ENCODE measurements at places on chromosomes 5 and 9.

DNA sequence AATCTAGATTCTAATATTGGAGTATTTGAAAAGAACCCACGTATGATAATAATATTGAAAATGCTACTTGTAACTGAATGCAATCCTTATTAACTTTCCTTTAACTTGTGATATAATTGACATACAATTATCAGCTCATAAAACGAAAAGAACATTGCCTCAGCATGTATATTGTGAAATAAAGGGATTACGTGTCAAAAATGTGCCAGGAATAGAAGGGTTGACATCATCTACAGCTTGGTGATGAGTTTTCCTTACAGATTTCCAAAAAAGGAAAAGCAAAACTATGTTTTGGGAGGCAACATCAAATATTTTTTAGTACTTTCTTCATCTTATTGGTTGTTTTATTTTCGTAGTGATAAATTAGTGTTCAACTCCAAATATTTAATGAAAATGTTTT, 266.0 kb upstream of the PTGER4 start:
- no peak for DNase-seq

- DNase-seq: no peak
Observed at GRCh38 chr9:99809586-99810319, 11.9 kb upstream of the NR4A3 start.

- no peak for DNase-seq
Observed at GRCh38 chr5:167905919-167906853, 385.3 kb upstream of the WWC1 start.

DNA sequence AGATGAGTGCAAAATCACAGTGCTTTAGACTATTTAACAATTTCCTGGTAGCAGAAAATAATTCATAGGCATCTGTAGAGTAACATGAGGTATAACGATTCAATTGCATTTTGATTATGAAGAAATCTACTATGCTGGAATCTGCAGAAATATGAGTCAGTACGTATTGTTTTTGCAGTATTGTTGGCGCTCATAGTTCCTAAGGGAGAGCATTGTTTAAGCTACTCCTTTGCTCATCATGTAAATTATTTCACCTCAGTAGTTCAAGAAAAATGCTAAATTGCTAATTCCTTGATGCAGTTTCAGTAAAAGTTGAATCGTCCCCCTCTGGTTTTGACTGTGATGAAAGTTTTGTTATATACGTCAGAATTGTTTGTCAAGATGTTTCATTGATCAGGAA, 458.4 kb downstream of the HINT1 start:
- no peak for DNase-seq

GRCh38 chr9:126131066-126132010, 195.3 kb upstream of the MVB12B start:
- peak; percentile 36 for DNase-seq

- no peak for DNase-seq
Observed at GRCh38 chr9:86298873-86299272, 16.5 kb upstream of the ISCA1 start.

- DNase-seq: no peak
Observed at GRCh38 chr9:114154600-114155102, 686 bp upstream of the COL27A1 start.

DNA sequence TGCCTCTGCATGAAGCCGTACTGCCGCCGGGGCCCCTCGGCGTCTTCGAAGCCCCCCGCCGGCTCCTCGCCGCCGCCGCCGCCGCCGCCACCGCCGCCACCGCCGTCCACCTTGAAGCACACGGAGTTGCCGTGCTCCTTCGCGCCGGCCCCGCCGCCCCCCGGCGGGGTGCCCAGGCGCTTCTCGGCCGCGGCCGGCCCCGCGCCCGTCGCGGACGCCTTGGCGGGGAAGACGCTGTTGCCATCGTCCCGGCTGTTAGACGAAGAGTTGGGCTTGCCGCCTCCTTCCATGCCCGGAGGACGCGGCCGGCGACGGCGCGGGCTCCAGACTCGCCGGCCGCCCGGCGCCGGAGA, 400 bp downstream of the HCN1 start:
- no peak for DNase-seq

DNA sequence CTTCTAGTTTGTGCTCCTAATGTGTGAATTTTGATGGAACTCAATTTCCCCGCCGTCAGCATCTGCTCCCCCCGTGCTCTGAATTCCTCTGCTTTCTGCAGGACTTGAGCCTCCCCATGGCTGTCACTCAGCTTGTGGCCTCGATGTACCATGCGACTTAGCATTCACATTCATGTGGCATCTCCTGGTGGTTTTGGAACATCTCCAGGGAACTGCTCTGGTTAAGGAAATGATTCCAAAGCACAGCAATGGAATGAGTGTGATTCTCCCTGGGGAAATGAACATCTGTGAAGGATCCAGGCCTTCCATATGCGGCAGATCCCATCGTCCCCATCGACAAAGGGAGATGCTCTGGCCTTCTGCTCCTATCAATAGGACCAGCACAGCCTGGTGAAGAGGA, 119.0 kb downstream of the ENTREP1 start:
- DNase-seq: no peak

- DNase-seq: no peak
Observed at GRCh38 chr5:181176254-181176952, 28.6 kb downstream of the TRIM7 start.

DNA sequence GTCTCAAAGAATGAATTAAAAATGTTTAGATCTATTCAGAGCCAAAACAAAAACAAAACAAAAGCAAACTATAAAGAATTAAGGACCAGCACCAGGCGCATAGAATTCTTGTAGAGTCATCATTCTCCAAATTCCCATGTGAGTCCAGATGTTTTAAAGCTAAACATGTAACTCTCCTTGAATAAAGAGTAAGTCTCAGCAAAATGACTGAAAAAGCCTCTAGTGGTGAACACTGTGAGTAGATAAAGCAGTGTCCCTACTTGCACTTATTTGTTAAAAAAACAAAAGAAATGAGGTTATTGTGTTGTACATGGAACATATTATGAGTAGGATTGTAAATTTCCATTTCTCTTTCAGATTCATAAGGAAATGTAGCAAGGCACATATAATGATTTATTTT, 44.0 kb downstream of the NNT start:
- no peak for DNase-seq

- DNase-seq: no peak
Observed at GRCh38 chr9:33425128-33425533, 22.3 kb downstream of the AQP3 start.

- DNase-seq: no peak
Observed at GRCh38 chr5:7894439-7894838, 25.5 kb downstream of the MTRR start.

DNA sequence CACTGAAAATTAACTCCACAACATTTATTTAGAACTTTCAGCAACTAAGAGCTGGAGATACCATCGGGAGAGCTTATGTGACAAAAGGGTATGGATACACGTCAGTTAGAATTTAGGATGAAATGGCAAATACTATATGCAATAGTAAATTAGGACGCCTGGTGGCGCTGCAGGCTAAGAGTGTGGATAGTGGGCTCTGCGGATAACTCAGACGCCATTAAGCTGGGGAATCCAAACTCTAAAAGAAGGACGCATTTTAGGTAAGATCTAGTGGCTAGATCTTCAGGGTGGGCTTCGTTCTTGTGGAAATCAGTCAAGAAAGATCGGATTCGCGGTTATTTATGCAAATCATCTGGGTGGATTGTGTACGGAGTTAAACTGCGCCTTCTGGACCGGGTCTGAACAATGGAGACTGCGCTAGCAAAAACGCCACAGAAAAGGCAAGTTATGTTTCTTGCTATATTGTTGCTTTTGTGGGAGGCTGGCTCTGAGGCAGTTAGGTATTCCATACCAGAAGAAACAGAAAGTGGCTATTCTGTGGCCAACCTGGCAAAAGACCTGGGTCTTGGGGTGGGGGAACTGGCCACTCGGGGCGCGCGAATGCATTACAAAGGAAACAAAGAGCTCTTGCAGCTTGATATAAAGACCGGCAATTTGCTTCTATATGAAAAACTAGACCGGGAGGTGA, at the start of gene PCDHB5:
TSS of gene PCDHB5 (plus strand) at position 177 of the 688 bp plus-strand sequence. CDS start at position 406, 229 bp downstream.
- DNase-seq: no peak

- DNase-seq: no peak
Observed at GRCh38 chr5:114419067-114419388, 57.2 kb downstream of the KCNN2 start.

- DNase-seq: no peak
Observed at GRCh38 chr9:17906176-17906840, 327.4 kb downstream of the SH3GL2 start.

DNA sequence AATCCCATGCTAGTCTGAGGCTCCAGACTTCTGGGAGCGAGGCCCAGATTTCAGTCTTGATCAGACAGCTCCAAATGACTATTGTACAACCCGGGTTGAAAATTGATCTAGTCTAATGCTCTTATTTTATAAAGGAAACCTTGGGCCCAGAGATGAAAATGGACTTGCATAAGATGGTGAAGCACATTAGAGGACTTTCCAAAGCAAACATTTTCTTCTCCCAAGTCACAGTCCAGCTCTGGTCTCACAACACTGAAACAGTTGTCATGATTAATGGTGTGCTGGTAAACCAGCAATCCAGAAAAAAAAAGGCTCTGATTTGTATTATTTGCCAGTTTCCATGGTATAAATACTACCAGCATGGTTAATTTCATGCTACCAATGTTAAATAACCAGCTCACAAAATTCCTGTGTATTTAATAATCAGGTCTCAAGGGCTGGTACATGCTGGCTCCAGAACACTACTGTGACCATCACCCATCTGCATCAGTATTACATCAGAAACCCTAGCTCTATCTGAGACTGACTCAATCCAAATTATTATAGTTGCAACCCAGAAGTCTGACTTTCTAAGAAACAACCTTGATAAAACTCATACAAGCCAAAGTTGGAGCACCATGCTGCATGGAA, 32.5 kb upstream of the ABLIM3 start:
- no peak for DNase-seq

- no peak for DNase-seq
Observed at GRCh38 chr9:131480258-131480657, 22.5 kb upstream of the POMT1 start.

- DNase-seq: peak; percentile 44
Observed at GRCh38 chr9:93670208-93671019, 94.0 kb downstream of the PHF2 start.

DNA sequence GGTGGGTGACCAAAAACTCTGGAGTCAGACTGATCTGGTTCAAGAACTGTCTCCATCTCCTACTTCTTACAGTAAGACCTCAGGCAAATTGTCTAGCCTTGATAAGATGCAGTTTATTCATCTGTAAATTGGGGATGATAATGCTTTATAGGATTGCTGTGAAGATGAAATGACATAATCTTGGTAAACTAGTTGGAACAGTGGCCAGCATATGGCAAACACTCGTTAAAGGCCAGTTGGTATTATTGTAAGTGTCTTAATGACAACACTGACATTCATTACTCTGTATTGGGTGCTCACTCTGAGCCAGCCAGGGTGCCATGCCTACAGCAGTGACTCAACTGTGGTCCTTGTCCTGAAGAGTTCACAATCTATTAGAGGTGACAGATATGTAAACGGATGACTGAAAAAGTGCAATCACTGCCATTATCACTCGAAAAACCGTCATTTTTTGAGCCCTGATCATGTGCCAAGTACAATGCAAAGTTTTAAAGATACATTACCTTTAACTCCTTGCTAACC, 84.9 kb upstream of the HSPA9 start:
- DNase-seq: no peak

- peak; percentile 62 for DNase-seq
Observed at GRCh38 chr9:137619240-137620047, 639 bp downstream of the EHMT1 start.

DNA sequence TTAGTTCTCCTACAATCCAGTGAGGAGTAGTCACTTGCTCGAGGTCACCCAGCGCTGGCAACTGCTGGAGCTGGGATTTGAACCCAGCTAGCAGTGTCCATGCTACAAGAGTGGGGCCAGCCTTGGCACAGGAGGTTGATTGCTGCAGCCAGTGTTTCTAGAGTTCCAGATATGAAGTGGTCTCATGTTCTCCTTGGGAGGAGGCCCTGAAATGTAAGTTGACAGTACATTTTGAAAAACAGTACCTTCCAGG, 802 bp downstream of the CCDC107 start:
- DNase-seq: no peak

DNA sequence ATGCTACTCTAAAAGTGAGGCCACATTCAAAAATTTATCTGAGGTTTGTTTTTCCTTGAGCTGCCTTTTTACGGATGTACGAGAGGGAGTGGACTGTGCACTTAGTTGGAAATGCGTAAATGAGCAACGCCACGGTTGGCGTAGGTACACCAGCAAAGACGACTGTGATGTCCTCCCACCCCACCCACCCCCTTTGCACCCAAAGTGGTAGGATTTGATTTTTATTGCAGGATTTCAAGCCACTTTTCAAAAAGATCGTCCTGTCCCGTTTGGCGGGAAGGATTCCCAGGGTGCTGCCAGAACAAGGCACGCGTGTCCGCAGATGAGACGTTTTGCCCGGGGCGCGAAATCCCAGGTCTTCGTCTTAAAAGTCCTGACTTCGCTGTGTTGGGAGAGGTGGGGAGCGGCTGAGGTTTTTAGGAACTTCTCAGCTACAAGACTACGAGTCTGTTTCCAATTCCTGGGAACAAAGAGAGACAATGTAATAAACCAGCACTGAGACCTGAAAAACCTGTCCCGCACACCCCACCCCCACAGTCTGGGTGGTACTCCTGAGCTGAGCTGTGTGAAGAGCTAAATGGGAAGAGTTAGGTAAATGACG, 1.0 kb upstream of the TLE1 start:
- no peak for DNase-seq

DNA sequence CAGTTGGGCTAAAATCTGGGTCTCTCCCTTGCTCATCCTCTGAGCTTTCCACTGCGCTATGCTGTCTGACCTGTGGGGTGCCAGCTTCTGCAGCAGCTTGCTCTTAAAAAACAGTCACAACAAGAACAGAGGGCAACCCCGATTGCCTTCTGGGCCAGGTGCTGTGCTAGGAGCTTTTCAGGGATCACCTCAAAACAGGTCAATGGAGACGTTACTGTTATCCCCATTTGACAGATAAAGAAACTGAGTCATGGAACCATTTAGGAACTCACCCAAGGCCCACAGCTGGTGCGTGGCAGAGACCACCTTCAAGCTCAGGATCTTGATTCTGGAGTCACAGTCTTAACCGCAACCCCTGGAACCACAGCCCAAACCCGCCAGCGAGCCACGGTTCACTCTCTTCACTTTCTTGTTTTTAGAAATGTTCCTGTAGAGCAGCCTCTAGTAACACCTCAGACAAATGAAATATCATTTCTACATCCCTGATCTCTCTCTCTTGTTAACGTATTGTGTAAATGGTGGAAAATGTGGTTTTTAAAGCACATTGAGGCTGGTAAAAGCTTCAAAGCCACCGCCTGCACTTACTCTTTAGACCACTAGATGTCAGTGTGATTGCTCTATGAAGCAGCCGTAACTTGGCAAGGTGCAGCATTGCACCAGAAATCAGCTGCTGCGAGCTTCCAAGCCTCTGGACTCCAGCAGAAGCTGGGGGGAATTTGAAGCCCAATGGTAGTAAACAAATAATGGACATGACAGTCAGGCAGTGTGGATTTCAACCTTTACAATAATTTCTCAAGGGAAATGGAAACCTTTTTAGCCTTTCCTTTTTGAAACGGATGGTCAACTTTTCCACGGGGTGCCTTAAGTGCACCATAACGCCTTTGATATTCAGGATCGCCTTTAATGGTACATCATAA, 1.7 kb downstream of the FYB1 start:
- peak; percentile 89 for DNase-seq

GRCh38 chr5:44294516-44294915, 94.7 kb downstream of the FGF10 start:
- DNase-seq: no peak

- DNase-seq: no peak
Observed at GRCh38 chr5:91670563-91670962, 287.4 kb upstream of the ARRDC3 start.

GRCh38 chr5:140252470-140253126, 50.3 kb downstream of the PFDN1 start:
- DNase-seq: no peak

- DNase-seq: no peak
Observed at GRCh38 chr9:36813154-36813553, 220.9 kb downstream of the PAX5 start.

GRCh38 chr9:20472342-20473045, 149.8 kb downstream of the MLLT3 start:
- DNase-seq: no peak
